Panc1 (cell line): ENCODE measurements at places on chromosomes 3 and 15. TPM values are rescaled to one million over a fixed set of nuclear protein-coding genes. Genes with fewer than 3 reads are reported as not detected.

- peak; percentile 41 for DNase-seq
Observed at GRCh38 chr15:31128919-31129768, 27.6 kb upstream of the TRPM1 start.

The MOBP gene
- total RNA-seq = not detected

DNA sequence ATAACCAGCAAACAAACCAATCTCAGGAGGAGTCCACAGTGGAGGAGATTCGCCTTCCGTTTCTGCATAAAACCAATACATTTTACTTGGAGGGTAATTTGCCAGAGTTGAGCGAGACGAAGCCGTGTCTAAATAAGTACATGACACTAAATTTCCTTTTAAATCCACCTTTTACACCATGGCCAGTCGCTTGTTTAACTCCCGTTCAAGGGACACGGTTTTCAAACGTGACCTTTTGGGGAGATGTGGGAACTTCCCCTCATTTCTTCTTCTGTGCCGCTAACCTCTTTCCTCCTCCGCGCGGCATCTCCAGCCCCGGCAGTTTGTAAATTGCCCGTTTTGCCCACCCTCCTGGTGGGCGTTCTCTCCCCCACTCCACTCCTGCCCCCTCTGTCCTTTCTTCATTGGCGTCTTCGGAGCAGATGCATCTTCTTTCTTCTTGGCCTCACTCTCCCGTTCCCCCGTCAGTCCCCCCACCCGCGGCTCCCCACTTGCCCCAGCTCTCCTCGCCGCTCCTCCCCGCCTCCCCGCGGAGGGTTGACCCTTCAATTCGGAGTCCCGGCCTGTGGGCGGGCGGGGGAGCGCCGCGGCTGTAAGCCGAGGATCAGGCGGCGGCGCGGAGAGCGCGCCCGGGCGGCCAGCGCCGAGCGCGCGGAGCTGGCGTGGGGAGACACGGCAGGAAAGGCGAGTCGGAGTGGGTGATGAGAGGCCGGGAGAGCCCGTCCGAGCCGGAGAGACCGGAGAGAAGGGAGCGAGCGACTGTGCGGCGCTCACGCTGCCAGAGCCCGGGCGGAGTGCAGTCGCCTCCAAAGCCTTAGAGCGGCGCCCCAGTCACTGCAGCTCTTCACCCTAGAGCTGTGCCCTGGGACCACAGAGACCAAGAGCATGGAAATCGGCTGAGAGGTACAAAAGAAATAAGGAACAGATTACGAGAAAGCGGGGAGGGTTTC lies at the start of gene NLGN1:
TSS of gene NLGN1 (plus strand) at position 584 of the 950 bp plus-strand sequence.
- no peak for DNase-seq

- no peak for DNase-seq
Observed at GRCh38 chr3:5278666-5279065, 91.2 kb downstream of the EDEM1 start.

- peak; percentile 45 for DNase-seq
Observed at GRCh38 chr3:85576091-85576690, 617.4 kb downstream of the CADM2 start.

DNA sequence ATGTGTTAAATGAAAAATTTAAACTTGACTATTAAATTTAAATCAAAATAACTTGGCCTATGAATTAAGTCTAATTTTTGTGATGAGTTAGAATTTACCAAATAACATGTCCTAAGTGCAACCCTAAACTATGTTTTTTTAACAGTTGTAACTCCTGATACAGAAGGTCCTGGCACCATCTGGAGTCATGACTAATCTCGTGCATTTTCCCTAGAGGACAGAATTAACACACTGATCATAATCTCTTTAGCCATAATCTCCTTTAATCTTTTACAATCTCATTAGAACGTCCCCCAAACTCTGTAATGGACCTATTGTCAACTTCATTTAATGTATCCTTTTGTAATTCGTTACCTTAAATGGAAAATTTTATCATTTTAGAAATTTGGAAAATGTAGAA lies 100.6 kb downstream of the SUCNR1 start:
- no peak for DNase-seq

DNA sequence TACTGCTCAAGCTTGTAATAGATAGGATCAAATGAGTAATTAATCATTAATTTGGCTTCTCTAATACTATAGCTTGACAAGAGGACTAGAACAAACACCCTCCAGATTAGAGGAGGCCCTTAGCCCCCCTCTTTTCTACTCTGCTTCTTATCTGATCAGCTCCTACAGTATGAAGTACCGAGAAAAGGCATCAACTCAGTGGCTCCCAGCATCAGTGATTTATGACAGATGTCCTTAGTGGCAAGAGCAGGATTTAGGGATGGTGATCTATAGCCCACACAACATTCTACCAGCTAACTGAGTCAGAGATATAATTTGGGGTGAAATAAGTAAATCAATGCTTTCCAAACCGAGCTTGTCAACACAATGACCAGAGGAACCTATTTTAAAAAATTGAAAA lies 541.1 kb downstream of the NLGN1 start:
- DNase-seq = no peak

DNA sequence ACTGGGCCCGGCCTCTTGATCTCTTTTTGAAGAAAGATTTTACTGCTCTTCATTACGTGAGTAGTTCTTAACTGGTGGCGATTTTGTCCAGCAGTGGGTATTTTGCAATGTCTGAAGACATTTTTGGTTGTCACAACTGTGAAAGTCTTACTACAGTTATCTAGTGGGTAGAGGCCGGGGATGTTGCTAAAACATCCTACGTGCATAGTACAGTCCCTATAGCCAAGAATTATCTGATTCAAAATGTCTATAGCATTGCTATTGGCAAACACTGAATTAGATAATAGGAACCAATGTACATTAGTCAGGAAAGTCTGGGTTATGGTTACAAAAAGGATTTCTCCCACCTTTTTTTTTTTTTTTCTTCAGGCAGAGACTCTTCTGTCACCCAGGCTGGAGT lies 38.1 kb downstream of the FOXL2 start:
- DNase-seq = no peak

The FAM3D gene
- not detected for total RNA-seq

The ZSCAN2 gene
- total RNA-seq = 16.8 TPM

The ADGRG7 gene
- not detected for total RNA-seq

The ZNF501 gene
- 0.15 TPM for total RNA-seq

GRCh38 chr3:181705086-181705480 lies 6.6 kb upstream of the SOX2 start:
- no peak for DNase-seq

DNA sequence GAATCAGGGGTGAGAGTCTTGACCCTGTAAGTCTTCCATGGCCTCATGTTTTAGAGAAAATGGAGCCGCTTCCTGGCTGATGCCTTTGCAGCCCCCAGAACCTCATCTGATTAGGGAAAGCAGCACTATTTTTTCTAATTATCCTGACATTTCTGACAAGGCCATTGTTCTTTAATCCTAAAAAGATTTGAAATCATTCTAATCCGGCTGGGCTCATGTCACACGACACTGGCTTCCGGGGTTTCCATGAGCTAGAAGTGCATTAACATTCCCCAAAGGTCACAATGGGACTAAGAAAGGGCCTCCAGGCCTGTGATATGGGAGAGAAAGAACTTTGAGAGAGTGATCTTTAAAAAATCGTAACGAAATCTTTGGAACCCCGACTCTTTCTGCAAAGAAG lies 33.1 kb downstream of the RBP2 start:
- no peak for DNase-seq

DNA sequence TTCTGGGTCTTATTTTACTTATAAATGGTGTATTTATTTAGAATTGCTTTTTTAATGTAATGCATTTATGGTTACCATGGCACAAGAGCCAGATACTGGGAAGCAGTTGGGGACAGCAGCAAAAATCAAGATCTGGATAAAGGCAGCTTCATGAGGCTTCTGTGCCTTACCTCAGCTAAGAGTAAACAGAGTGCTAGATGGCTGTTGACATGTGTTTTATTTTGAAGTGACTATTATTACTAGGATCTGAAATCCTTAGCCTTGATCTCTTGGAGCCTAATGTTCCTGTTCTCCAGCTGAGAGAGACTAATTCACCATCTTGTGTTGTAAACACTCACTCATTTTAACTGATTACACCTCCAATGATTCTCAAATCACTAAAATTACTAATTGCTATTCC lies 317.8 kb downstream of the LPP start:
- DNase-seq = no peak

The SUSD5 gene
- total RNA-seq = 16.3 TPM

- no peak for DNase-seq
Observed at GRCh38 chr15:62658498-62658897, 384.0 kb upstream of the TPM1 start.

The NDUFB5 gene
- 142 TPM for total RNA-seq

The RASGRP1 gene
- total RNA-seq = 0.51 TPM

- no peak for DNase-seq
Observed at GRCh38 chr3:138317687-138318086, 12.0 kb downstream of the NME9 start.

- no peak for DNase-seq
Observed at GRCh38 chr3:16802389-16802788, 82.4 kb upstream of the PLCL2 start.

GRCh38 chr3:30596152-30596551 lies 10.2 kb upstream of the TGFBR2 start:
- no peak for DNase-seq

- no peak for DNase-seq
Observed at GRCh38 chr3:96831175-96831574, 16.8 kb downstream of the EPHA6 start.

DNA sequence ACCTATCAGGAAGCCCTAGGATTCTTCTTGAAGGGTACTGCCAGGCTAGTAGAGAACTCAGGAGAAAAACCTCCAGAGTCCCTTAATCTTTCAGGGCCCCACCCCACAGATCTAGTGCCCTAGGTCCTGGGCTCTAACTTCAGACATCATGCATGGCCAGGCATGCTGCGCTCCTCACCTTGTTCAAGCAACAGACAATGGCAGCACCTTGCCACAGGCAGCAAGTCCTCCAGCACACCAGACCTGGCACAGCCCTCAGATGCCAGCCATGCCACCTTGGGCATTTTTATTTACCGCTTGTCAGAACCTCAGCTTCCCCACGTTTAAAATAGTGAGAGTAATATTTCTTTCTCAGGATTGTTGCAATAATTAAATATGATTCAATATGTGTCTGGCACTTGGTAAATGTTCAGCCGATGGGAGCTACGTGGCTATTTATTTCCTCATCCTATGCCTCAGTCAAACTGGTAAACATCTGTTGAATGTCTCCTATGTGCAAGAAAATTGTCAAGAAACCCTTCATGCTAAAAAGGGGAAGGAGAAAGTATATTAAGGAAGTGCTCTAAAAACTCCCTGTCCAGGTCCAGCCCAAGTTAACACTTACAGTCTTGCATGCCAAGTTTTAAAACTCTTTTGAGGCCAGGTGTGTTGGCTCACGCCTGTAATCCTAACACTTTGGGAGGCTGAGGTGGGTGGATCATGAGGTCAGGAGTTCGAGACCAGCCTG lies 14.5 kb upstream of the CCR1 start:
- DNase-seq = no peak

DNA sequence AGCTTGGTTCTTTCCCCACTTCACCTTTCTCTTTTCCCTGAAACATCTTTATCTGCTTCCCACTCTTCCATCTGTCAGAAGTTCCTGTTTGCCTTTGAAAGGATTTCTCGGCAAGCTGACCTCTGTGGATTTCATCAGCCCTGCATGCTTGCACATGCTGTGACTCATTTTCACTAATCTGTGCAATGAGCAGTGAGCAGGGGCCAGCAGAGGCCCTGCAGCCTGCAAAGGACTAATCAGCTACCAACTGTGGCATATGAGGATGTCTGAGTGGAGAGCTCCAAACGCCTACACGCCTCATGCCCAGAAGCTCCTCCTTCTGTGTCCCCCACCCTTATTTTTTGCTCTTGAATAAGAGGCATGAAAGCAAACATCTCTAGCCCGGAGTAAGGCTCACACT lies 333.0 kb upstream of the SEMA6D start:
- no peak for DNase-seq

GRCh38 chr15:56102441-56102840 lies 109.0 kb upstream of the NEDD4 start:
- DNase-seq = no peak

The PTX3 gene
- total RNA-seq = 2.1 TPM

The AMIGO3 gene
- 0.72 TPM for total RNA-seq

The SPATA12 gene
- total RNA-seq = 0.10 TPM

The ERICH6 gene
- total RNA-seq = 0.28 TPM

- no peak for DNase-seq
Observed at GRCh38 chr15:101183226-101183930, 68.5 kb downstream of the CHSY1 start.

DNA sequence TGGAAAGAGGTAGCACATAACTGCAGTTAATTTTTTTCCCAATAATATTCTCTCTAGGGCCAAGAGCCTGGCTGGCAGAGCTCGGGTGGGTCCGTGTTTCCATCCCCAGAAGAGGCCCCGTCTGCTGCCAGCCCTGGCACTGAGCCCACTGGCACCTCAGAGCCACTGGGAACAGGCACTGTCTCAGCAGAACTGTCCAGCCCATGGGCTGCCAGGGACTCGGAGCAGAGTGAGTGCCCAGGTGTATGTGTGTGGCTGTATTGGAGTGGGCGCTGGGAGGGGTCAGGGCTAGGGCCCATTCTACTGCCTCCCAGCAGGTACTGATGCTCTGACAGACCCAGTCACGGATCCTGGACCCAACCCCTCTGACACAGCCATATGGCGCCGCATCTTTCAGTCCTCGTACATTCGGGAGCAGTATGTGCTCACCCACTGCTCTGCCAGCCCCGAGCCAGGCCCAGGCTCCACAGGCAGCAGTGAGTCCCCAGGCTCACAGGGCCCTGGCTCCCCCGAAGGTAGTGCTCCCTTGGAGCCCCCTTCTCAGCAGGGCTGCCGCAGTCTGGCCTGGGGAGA lies 8.9 kb downstream of the VWA5B2 start:
- no peak for DNase-seq

The CHL1 gene
- total RNA-seq = not detected

The HYKK gene
- 19.8 TPM for total RNA-seq

DNA sequence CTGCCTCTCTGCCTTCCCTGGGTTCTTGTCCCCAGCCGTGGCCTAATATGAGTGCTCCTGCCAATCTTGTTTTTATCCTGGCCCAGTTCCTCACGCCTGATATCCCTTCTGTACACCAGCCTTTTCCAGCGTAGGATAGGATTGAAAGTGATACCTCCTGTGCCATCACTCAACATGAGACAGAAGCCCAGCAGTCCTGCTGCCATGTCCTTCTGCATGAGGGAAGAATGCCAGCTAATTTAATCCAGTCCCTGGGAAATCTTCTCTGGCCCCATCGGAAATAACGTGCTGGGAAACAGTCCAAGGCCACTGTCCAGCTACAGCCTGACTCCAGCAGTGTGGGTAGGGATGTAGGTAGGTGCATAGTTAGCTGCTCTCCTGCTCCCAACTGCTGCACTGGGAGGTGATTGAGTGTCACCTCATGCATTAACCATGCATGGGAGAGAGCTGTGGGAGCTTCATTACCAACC lies 92.0 kb upstream of the TPM1 start:
- DNase-seq = no peak

DNA sequence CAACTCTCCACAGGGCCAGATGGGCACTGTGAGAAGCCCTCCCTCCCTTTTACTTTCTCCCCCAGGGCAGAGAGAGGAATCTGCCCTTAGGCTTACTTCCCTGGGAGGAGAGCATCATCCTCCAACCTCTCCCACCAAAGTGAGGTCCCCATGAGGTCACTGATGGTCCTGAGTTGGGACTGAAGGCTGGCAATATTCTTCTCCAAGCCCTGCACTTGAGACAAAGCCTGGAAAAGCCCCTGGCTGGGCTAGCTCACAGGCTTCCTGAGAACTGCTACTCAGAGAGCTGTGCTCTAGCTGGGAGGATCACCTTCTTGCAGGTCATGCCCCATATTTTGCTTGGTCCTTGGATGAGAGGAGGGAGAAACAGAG lies 110.0 kb upstream of the MEF2A start:
- no peak for DNase-seq
